Activated naive CD4-positive, alpha-beta T cell (primary cell): ENCODE measurements at places on chromosomes 11 and 22.
A peak's percentile ranks its signal among the peaks of the same experiment; 100 is the strongest.

GRCh38 chr11:109970516-109971183 is 122.5 kb upstream of the ZC3H12C start:
- no peak for DNase-seq

DNA sequence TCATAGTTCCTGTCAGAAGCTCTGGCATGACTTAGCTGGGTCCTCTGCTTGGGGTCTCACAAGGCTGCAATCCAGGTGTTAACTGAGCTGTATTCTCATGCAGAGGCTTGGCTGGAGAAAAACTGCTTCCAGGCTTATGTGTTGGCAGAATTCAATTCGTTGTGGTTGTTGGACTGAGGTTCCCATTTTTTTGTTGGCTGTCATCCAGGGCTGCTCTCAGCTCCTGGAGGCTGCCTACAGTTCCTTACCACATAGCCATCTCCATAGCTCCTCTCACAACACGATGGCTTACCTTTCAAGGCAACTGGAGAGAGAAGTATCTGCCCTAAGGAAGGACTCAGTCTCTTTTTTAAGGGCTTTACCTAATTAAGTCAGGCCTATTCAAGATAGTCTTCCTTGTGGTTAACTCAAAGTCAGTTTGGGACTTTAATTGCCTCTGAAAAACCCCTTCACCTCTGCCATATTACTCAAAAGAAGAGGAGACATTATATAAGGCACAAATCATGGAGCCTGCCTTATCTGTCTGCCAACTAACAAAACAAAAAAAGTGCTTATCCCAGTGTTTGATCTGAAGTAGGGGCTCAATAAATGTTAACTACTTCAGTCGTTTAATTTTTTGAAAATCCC is 35.2 kb downstream of the OR2AG2 start:
- DNase-seq = no peak

- DNase-seq = no peak
Measured at GRCh38 chr22:49142891-49143290, 684.8 kb downstream of the BRD1 start.

DNA sequence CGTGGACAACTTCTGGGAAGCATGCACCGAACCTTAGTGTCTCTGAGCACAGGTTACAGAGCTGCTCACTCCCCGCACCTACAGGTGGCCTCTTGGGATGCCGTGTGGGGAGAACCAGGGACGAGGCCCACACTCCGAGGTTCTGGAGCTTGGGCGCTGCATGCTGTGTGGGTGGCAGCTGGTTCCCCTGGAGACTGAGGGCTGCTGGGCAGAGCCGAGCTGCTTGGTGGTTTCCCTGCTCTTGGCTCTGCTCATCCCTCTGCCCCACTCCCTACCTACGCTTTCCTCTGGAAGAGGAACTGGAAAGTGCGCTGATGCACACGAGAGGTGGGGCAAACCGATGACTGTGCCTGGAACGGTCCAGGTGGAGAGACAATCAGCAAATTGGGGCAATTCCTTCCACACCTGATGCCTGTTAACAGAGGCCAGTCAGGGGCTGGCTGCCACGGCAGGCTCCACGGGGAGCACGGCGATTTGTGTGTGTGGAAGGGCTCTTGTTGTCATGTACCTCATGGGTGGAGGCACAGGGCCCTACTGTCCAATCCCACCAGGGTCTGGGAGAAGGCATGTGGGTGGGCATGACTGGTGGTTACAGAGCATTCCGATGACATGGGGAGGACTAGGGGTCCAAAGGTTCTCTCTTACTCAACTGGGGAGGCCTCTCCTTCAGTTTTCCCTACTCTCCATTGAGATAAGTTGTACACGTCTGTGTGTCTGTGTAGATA is 60.9 kb downstream of the ST14 start:
- DNase-seq = no peak

GRCh38 chr22:40443732-40444131 is 73.3 kb downstream of the SGSM3 start:
- no peak for DNase-seq

DNA sequence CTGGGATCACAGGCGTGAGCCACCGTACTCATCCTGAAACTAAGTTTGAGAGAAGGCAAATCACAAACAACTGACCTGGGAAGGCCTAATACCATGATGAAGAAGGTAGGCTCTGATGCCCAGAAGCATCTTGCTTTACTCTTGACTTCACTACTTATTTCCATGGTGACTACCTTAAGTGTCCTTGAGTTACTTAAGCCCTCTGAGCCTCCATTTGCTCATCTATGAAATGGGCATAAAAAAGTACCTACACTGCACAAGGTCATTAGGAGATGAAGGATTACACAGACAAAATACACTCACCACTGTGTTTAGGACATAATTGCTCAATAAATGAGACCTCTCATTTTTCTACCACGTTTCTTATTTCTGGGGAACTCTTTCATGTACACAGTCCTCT is 27.9 kb downstream of the EIF4ENIF1 start:
- no peak for DNase-seq

GRCh38 chr11:28514391-28514790 is 406.2 kb downstream of the METTL15 start:
- DNase-seq = no peak

- peak; percentile 57 for DNase-seq
Measured at GRCh38 chr11:75031771-75032549, 43.2 kb downstream of the NEU3 start.

DNA sequence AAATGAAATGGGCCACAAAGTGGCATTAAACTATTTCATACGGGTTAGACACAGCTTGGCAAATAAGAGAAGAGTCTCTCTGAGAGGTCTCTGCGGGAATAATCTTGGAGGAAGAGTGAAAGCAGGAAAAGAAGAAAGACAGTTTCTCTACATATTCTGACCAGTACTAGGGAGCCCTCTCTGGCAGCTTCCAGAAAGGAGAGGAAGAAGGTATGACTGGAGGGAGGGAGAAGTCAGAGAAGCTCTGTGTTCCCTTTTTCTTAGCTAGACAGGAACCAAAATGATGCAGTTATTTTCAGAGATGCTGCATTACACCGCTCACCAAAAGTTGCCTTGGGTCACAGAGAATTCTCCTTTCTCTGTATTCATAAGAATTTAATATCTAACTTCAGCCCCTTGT is 382.1 kb downstream of the KCNA4 start:
- no peak for DNase-seq

DNA sequence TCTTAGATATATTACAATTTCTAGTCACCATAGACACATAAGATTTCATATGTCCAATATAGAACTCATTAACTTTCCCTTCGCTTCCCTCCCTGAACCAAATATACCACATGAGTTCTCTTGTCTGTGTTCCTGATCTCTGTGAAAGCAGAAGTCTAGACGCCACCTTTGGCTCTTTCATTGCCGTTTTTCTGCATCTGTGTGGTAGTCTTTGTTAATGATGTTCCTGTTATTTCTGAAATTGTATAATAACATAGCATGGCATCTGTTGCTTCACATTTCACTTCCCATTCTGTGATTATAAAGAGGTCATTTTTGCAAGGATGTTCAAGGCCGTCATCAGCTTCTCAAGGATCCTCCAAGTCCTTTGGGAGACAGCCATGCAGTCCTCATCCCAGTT is 58.5 kb downstream of the NCAM1 start:
- DNase-seq = no peak

GRCh38 chr11:2816523-2816922 is 69.1 kb downstream of the CDKN1C start:
- DNase-seq = no peak

DNA sequence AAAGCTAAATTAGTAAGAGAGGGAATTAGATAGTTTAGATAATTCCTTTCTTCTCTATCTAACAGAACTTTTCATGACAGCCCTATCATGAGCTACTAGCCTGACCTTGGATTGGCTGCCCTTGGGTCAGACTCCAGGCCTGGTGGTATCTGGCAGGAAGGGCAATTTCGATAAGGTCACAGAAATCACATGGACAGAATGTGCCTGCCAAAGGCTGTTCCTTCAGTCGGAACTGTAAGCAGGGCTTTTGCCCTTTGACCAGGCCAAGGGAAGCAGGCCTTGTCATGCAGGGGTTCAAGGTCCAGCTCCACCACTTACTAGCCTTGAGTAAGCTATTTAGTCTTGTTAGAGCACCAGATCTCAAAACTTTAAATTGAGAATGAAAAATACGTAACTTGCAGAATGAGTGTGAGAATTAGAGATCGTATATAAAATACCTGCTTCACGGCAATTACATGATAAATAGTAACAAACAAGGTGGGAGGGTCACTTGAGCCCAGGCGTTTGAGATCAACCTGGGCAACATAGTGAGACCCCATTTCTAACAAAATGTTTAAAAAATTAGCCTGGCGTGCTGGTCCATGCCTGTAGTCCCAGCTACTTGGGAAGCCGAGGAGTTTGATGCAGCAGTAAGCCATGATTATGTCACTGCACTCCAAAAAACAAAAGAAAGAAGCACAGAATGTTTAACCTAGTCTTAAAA is 60.8 kb upstream of the SC5D start:
- DNase-seq = no peak

DNA sequence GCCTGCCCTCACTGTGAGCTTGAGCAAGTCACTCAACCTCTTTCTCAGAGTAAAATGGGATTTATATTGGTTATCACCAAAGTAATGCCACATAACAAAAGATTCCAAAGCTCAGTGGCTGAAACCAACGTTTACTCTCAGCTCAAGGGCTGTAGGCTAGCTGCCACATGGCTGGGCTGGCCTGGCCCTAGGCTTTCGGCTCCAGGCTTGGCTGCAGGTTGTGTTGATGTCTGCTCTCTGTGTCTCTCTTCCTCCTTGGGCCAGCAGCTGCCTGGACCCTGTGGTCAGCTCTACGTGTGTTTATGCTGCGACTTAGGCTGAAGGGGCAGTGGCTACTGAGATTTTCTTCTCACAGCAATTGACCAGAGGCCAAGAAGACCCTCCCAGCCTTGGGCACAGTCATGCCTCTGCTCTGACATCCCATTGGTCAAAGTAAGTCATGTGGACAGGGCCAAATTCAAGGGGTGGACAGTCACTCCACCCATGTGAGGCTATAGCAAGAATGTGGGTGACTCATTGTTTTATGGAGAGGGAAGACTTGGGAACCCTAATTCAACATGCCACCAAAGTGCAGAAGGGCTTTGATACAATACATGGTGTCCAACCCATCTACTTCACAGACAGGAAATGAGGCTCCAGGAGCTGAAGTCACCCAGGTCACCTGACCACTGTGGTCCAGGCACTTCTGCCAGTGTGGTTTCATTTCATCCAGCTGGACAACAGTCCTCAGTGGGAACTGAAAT is 90.6 kb downstream of the TSPAN18 start:
- no peak for DNase-seq

DNA sequence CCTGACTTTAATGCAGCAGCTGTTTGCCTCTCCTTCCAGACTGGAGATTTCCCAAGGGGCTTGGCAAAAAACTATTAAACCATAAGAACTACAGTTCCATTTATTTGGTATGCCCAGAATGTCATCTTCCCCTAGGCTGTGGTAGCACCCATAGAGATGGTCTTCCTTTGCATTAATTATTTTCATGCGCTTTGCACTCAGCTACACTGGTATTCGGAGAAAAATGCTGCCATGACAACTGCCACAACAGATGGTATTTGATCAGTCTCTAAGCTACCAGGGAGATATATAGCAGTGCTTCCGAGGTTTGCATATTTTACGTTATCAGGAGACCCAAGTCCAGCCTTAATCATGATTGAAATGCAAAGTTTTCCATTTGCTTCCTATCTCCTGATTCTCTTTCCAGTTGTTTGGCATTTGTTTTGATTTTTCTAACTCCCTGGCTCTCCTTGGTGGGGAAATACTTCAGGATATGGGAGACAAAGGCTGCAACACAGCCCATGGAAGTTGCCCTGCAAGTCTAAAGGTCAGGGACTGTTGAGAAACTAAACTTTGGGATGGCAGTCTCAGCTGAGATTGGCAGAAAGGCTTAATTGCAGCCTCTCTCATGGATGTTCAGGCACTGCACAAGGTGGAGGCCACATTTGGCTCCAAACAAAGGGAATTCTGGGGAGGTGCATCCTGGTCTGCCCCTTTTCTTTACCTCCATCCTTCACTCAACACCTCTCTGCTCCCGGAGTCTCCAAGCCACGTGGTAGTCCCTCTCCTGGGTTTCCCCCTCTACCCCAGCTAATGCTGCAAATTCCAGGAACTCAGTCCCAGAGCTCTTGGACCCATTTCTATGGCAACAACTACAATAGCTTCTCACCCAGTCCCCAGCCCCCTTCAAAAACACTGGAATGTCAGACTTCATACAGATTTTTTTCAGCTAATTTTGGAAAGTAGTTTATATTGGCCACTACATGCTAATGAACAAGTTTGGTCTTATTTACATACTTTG is 151.8 kb downstream of the NAV2 start:
- no peak for DNase-seq

DNA sequence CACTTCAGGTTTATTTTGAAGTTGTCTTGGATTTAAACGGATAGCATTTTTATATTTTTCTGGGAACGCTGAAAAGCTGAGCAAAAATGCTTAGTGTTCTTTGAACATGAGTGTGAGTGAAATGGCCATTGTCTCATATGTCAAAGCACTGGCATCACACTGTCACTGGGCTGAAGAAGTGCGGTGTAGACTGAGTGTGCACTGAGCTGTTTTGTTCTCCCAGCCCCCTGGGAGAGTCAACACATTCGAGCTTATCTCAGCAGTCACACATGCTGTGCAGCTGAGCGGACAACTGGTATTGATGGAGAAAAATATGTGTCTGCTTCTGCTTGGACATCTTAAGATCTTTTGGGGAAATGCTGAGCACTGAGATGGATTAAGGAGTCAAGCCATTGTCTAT is 90.8 kb downstream of the TECTA start:
- no peak for DNase-seq

- DNase-seq = no peak
Measured at GRCh38 chr22:35587447-35587870, 29.7 kb downstream of the MB start.

GRCh38 chr22:38451404-38451803 is 3.6 kb downstream of the KCNJ4 start:
- no peak for DNase-seq

- no peak for DNase-seq
Measured at GRCh38 chr11:8100158-8100557, 19.1 kb downstream of the TUB start.

DNA sequence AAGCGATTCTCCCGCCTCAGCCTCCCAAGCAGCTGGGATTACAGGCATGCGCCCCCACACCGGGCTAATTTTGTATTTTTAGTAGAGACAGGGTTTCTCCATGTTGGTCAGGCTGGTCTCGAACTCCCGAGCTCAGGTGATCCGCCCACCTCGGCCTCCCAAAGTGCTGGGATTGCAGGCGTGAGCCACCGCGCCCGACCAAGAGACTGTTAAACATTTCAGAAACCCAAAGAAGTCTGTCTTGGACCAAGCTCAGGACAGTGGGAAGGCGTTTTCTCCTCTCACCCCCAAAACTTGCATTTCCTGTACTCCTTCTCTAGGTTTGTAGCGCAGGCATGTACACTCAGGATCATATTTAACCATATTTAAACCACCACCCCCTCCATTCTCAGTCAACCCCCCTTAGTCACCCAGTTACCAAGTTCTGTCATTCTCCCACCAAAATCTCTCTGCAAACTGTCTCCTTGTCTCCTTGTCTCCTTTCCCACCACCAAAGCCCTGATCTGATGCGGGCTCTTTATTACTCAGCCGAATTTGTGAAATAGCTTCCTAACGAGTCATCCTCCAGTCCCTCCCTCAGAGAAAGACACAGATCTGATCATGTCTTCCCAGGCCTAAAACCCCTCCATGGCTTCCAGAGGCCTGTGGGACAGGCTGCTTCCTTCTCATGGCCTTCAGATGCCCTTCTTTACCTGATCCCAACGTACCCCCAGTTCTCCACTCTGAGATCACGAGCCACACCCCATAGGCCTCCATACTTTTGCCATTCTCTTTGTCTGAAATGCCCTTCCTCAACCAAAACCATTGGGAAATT is 29.0 kb upstream of the CREB3L1 start:
- DNase-seq = no peak
